ENCODE measurements at places on chromosomes 1 and 21.

- no peak for DNase-seq
Observed at GRCh38 chr1:243575070-243575469, 275.0 kb downstream of the AKT3 start.

GRCh38 chr1:172851077-172851476 is 192.2 kb downstream of the FASLG start:
- DNase-seq: no peak

- no peak for DNase-seq
Observed at GRCh38 chr1:82700476-82700875, 899.7 kb downstream of the ADGRL2 start.

DNA sequence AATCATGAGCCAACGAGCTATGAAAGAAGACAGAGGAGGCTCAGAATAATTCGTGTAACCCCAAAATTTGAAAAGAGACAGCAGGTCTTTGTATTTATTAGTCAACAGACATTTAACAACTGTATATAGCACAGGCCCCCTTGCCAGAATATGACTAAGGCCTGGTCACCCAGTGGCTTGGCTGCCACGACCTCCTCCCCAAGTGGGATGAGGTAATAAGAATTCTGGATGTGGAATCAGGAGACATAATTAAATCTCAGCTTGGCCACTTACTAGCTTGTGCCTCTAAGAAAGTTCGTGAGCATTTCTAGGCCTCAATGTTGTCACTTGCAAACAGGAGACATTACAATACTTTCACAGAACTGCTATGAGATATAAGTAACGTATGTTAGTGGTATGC is 134.2 kb upstream of the TNFSF4 start:
- no peak for DNase-seq

DNA sequence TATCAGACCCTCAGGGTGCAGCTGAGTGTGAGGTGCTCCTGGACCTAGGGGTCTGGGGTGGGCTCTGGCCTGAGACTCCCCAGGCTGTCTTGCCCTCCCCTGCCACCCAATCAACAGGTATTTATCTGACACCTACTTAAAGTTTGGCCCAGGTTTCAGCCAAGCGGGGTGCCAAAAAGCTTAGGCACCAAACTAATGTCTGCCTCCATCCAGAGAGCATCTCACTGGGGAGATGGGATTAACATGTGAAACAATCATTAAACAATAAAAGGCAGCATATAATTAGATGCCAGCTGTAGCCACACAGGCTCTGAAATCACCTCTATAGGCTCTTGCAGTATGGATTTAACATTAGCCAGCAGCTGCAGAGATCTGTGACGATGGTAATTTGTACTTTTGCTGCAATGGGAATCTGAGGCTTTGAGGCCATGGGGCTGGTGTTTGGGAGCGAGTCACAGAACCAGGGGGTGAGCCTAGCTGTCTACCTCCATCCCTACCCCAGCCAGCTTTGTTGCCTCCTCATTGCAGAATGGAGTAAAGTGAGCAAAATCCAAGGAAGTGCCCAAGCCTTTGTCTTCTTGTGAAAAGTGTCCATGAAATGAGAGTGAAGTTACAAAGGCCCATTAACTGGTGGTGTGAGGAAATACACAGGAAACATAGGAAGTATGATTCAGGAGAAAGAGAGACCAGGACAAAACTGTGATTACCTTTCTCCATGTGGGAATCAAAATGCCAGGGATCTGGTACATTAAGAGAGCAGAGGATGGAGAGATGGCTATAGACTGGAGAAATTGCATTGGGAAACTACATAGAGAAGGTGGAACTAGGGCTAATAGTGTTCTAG is 36.1 kb downstream of the EIF2D start:
- no peak for DNase-seq
